Mesothelial cell of epicardium (in vitro differentiated cells): ENCODE measurements at places on chromosomes 5 and 9.

GRCh38 chr9:37290366-37290939 is 132.0 kb upstream of the GRHPR start:
- H3K4me3 ChIP-seq, result no peak overlapping the region
- H3K27me3 ChIP-seq, result no peaks in the 10 kb centered on the region
- DNase-seq, result no peak

- H3K27me3 ChIP-seq, result peaks cover 69% of the 10 kb centered on the region
- H3K27ac ChIP-seq, result no peak overlapping the region
- H3K4me3 ChIP-seq, result no peak overlapping the region
- no peaks in the 10 kb centered on the region for H3K4me1 ChIP-seq
Observed at GRCh38 chr5:6525910-6526309, 77.3 kb downstream of the UBE2QL1 start.

DNA sequence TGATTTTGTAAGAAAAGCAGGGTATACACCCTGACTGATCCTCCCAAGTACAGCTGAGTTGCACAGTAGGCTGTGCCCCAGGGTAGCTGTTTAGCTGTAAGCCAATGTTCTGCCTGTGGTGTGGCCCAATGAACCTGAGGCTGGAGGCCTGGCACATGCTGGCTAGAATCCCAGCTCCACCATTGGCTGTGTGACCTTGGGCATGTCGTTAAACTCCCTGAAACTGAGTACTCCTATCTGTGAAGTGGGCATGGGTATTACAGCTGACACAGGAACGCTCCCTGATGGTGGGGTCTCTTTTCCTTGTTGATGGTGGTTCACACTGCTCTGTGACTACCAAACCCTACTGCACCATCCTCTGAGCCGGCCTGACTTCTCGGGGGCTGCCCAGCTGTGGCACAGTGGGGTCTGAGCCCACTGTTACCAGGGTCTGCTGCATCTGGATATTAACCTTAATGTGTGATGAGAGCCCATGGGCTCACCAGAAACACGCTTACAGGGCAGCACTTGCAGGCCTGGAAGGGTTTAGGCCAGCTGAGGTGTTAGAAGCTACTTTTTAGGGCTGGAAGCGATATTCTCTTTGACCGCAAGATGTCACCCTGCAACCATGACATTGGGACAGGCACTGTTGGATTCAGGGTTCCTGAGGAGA is 7.0 kb upstream of the GADD45G start:
- no peak overlapping the region for H3K4me3 ChIP-seq
- H3K27ac ChIP-seq, result no peak overlapping the region
- H3K36me3 ChIP-seq, result no peaks in the 10 kb centered on the region
- peak; percentile 70 for DNase-seq

GRCh38 chr5:124259017-124259416 is 487.4 kb downstream of the ZNF608 start:
- no peaks in the 10 kb centered on the region for H3K27me3 ChIP-seq
- H3K4me3 ChIP-seq, result no peak overlapping the region
- no peak for DNase-seq
- peaks cover 8% of the 10 kb centered on the region for H3K4me1 ChIP-seq
- H3K27ac ChIP-seq, result peak overlapping the region; percentile 28
- H3K36me3 ChIP-seq, result peaks cover 25% of the 10 kb centered on the region

- no peaks in the 10 kb centered on the region for H3K27me3 ChIP-seq
- no peaks in the 10 kb centered on the region for H3K36me3 ChIP-seq
- no peaks in the 10 kb centered on the region for H3K4me1 ChIP-seq
- DNase-seq, result no peak
- H3K27ac ChIP-seq, result no peak overlapping the region
- no peak overlapping the region for H3K4me3 ChIP-seq
Observed at GRCh38 chr5:157473383-157474320, 13.6 kb downstream of the NIPAL4 start.

DNA sequence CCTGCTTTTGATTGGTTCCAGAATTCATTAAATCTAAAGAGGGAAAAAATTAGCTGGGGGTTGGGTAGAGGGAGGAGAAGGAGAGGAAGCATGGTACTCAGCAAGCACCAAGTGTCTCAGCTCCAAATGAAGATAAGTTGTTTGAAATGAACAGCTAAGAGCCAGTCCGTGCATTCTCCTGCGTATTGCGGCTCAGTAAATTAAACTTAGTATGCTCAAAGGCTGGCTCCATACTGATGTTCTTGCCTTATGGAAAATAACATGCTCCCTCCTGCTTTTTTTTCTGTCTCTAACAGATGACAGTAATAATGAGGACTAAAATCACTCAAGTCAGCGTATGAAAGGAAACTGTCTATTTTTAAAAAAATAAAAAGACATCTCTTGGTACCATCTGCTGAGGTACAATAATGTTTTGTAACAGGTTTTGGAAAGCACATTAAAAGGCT is 161.0 kb downstream of the SPATA31D1 start:
- no peaks in the 10 kb centered on the region for H3K27me3 ChIP-seq
- H3K36me3 ChIP-seq, result peaks cover 7% of the 10 kb centered on the region
- DNase-seq, result no peak
- peaks cover 42% of the 10 kb centered on the region for H3K4me1 ChIP-seq
- no peak overlapping the region for H3K4me3 ChIP-seq
